ENCODE measurements at places on chromosomes 11 and 22.

GRCh38 chr11:25733777-25734176 is 598.2 kb upstream of the ANO3 start:
- no peak for DNase-seq

DNA sequence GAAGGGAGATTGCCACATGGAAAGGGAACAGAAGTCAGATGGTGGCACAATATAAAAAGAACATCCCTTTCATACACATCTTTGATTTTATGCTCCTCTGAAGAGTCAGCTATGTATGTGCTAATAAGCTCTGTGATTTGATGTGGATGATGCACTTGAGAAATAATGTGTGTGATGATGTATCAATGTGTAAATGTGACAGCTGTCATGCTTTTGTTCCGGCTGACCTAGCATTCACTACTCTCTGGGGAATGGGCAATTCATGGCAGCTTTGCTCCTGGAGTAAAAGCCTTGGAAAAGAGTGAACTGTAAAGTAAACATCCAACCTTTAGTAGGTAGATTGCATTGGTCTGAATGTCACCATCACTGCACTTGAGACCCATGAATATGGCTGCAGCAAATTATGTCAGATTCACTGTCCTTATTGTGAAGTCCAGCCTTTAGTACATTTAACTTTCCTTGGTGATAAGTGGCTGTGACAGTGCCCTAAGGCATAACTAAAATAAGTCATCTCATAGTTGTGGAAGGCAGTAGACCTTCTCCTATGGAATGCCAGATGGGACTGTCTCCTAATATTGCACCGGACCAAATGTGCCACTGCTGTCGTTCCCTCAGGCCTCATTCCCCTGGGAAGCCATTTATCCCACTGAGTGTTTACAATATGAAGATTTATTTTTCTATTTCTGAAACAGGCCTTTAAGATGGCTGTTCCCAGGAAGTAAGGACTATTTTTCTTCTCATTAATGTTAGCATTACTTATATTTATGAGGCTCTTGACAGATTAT is 178.2 kb upstream of the CCDC90B start:
- no peak for DNase-seq

GRCh38 chr22:42331014-42331413 is 60.6 kb upstream of the TCF20 start:
- no peak for DNase-seq

- no peak for DNase-seq
These were observed 3.2 kb upstream of the HMOX1 start for GRCh38 chr22:35377735-35378134.

- DNase-seq: no peak
These were observed 22.4 kb downstream of the DEPDC5 start for GRCh38 chr22:31776231-31776630.

- DNase-seq: no peak
These were observed 4.6 kb upstream of the RNF185 start for GRCh38 chr22:31155422-31155821.

- DNase-seq: no peak
These were observed 374.3 kb upstream of the MPPED2 start for GRCh38 chr11:30960387-30960992.

- DNase-seq: no peak
These were observed 30.2 kb upstream of the SWAP70 start for GRCh38 chr11:9633679-9634078.

GRCh38 chr11:69269926-69270697 is 23.8 kb upstream of the MYEOV start:
- no peak for DNase-seq

- no peak for DNase-seq
These were observed 181.4 kb downstream of the ETS1 start for GRCh38 chr11:128405714-128406662.

DNA sequence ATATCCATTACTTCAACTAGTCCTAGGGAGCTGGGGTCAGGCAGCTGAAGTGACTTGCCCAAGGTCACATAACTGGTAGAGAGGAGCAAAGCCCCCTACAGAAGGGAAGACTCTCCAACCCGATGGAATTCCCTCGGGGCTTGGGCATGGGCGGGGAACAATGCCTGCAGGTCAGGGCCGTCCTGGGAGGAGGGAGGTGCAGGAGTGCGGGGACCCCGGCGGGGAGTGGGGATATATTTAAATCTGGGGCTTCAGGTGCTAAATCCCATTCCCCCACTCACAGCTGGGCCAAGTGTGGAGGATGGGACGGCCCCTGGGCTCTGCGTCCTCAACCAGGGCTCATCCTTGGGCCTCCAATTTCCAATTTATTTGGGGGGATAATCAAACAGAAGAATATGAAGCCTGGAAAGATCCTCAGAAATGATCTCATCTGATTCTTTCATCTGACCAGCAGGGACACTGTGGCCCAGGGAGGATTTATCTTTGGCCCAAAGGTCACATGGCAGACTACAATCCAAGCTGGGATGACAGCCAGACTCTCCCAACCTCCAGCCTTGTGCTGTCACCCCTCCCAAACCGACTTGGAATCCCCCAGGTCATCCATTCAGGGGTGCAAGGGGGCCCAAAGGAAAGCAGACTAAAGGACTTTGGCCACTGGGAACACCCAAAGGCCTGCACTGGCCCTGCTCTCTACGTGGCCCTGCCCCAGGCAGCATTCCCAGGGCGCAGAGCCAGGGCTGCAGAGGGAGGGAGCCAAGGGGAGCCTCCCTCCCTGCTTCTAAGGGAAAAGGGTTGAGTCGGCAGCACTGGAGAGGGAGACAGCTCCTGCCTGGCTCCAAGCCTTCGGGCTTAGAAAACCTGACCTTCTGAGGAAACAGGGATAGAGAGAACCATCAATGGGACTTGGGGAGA is 8.7 kb upstream of the C1QTNF6 start:
- peak; percentile 31 for DNase-seq

- DNase-seq: peak; percentile 63
These were observed 13.2 kb downstream of the RAC2 start for GRCh38 chr22:37230673-37231405.

DNA sequence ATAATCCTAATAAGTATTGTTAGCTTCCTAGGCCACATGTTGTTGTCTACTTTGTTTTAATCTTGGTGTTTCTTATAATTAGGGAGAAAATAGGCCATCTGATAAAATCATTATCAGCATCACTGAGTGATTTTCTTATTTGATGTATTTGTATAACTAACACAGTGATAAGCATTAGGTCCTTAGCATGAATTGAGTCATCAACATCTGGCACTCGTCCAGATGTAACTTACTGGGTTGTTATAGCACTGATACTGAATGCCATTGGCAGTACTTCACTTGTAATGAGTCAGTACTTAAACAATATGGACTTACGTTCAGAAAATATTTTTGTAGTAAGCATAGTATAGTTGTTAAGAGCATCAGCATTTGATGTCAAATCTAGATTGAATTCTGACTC is 16.2 kb downstream of the API5 start:
- DNase-seq: no peak

- DNase-seq: no peak
These were observed 26.8 kb upstream of the RAG1 start for GRCh38 chr11:36540998-36541397.

DNA sequence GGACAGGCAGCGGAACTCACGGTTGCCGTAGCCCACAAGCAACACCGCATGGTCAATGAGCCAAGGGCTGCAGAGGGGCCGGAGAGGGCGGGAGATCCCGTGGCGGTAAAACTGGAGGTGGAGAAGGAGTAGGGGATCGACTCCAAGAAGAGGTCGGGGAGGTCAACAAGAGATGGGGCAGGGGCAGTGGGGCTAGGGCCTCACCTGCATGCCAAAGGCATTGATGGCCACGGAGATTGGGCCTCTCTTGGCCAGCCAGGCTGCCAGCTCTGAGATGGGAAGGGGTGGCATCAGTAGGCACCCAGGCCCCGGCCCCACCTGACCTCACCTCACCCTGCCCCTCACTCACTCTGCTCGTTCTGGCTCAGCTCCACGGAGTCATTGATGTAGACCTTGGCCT is 3.9 kb downstream of the CTSF start:
- DNase-seq: no peak

DNA sequence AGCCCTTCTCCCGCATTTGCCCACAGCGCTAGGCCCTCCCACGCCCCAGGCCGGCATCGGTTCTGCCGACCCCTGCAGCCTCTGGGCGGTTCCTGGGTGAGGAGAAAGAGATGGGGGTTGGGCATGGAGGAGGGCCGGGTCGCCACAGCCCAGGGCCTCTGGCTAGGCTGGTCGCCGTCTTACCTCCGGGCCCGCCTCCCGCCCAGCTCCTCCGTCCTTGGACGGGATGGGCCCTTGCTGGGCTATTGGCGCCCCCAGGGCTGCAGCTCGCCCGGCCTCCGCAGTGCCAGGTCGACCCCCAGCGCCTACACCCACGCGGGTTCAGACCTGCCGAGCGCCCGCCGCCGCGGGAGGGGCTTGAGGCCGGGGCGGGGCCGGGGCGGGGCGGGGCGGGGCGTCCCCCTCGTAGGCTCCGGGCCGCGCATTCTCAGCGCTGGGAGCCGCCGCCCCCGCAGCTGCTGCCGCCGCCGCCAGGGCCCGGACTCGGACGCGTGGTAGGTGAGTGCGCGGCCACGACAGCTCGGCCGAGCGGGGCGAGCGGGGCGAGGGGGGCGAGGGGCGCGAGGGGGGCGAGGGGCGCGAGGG is at the start of gene CD151:
TSS of gene CD151 (plus strand) at position 424 of the 585 bp plus-strand sequence. CDS start 3,118 bp downstream, outside the sequence.
- DNase-seq: peak; percentile 61

DNA sequence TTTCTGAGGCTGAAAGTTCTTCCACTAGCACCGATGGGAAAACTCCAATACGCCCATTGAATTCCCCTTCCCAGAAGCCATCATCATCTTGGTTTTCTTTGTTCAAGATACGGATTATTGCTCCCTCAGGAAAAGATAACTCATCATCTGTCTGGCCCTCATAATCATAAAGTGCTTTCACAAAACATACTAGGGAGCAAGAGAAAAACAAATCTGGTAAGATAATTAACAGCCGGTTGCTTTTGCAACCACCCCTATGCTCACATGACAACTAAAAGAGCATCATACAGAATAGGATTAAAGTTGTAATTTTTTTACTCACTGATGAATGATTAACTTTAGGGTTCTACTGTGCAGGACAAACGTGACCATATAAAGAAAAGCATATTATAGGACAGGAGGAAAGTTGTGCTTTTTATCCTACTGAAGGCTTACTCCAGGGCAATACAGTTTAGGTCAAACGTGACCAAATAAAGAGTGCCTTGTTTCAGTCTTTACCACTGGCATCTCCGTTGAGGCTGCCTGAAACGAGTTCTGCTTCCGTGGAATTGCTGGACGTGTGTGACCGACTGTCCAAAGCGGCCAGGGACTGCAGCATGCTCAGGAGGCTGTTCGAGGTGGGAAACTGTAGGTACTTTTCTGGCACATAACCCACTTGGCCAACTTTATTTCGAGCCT is 28.6 kb downstream of the ATG16L2 start:
- DNase-seq: no peak

GRCh38 chr22:49633010-49633324 is 194.7 kb downstream of the BRD1 start:
- DNase-seq: no peak

DNA sequence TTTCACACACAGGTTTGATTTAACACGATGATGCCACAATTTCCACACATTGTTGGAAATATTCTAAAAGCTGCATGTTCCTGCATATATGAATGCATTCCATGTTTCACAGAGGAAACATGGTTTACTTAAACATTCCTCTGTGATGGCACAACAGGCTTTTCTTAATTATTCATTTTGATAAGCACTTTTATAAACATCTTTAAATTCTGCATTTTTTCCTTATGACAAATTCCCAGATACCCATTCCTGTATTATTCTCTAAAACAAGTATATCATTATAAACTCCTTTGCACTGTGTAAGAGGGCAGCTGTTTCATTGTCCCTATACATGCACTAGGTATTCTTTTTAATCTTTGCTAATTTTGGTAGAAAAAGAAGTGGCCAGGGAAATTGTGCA is 532.3 kb downstream of the SOX6 start:
- no peak for DNase-seq

GRCh38 chr11:130000552-130001176 is 2.0 kb downstream of the PRDM10 start:
- DNase-seq: no peak

GRCh38 chr22:47197773-47198500 is 435.5 kb downstream of the TBC1D22A start:
- DNase-seq: no peak

DNA sequence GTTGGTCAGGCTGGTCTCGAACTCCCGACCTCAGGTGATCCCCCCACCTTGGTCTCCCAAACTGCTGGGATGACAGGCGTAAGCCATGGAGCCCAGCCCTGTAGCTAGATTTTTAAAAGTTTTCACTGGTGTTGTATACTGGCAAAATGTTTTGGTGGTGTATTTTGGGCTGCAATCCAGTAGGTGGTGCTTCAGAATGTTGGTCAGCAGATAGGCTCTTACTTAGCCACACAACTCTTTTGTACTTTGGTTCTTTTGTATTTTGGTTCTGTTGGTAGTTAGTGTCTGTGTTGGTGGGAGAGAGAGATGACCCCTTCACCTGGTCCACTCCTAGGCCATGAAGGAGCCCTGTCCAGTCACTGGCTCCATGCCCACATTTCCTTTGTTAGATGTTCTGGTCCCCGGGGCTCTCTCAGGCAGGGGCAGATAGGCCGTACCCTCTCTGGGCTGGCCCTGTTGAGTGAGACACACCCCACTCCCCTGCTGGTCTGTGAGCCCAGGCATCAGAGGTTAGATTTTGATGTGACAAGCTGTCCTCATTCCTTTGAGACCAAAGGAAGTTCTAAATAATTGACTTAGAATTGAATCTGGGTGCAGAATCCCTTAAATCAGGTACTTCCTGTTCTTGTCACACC is 123.8 kb downstream of the DDX10 start:
- no peak for DNase-seq

DNA sequence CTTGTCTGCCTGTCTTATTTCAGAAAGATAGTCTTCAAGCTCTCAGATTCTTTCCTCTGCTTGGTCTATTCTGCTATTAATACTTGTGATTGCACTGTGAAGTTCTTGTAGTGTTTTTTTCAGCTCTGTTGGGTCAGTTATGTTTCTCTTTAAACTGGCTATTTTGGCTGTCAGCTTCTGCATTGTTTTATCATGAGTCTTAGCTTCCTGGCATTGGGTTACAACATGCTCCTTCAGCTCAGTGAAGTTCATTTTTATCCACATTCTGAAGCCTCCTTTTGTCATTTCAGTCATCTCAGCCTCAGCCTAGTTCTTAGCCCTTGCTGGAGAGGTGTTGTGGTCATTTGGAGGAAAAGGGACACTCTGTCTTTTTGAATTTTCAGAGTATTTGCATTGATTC is 15.5 kb upstream of the DEPDC7 start:
- no peak for DNase-seq

GRCh38 chr22:39297490-39298240 is 21.8 kb downstream of the RPL3 start:
- DNase-seq: no peak

DNA sequence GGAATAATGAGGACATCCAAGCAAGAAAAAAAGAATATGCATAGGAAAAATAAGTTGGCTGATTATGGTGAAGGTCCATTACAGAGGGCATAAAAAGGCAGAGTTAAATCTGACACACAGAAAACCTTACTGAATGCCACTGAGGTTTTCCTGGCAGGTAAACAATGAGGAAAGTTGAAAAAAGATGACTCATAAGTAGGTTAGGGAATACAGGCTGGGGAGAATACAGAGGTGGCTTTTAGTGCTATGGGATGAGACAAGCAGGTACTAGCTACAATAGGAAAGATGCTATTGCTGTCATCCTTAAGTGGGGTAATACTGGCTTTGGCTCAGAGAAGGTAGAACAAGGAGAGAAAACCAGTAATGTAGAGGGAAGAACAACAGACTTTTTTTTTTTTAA is 44.7 kb downstream of the CSTF3 start:
- DNase-seq: no peak

GRCh38 chr22:45008751-45009605 is 827 bp downstream of the PHF21B start:
- no peak for DNase-seq

GRCh38 chr11:68837583-68838571 is 3.8 kb downstream of the CPT1A start:
- no peak for DNase-seq

Measured in activated CD4-positive, CD25-positive, alpha-beta regulatory T cell treated with anti-CD3 and anti-CD28 coated beads, Interleukin-2, amount 50 U/mL, for 72 hours (primary cell).